ENCODE measurements at places on chromosomes 12 and 14.

DNA sequence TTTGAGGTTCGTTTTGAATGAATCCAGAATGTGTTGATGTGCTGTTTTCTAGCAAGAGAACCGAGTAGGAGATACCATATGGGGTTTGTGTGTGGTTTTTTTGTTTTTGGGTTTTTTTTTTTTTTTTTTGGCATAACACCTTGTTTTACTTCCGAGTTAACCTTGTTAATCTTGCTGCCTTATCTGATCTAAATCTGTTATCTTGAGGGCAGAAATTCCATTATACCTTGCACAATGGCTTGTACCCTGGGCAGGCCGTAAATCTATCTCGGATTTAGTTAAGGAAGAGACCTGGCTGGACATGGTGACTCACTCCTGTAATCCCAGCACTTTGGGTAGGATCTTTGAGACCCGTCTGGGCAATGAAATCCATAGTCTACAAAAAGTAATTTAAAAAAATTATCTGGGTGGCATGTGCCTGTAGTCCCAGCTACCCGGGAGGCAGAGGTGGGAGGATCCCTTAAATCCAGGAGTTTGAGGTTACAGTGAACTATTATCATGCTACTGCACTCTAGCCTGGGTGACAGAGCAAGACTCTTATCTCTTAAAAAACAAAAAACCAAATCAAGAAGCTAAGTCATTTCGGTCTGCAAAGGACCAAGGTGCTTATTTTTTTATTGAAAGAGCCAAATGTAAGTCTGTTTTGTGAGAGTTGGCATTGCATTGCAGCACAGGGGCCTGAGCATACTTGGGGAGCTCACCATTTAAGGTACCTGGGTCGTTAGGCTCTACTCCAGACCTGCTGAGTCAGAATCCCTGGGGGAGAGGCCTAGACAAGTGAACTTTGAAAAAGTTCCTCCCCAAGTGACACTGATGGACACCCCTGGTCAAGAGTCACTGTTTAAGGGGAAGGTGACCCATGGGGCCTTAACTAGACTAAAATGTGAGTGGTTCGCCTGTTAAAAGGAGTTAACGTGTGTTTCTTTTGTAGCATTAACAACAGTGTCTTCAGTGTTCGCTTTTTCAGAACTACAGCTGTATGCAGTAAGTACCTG lies 6.7 kb downstream of the DLST start:
- no peak for DNase-seq

GRCh38 chr14:61925043-61925442 lies 162.8 kb downstream of the SNAPC1 start:
- peak; percentile 32 for DNase-seq

DNA sequence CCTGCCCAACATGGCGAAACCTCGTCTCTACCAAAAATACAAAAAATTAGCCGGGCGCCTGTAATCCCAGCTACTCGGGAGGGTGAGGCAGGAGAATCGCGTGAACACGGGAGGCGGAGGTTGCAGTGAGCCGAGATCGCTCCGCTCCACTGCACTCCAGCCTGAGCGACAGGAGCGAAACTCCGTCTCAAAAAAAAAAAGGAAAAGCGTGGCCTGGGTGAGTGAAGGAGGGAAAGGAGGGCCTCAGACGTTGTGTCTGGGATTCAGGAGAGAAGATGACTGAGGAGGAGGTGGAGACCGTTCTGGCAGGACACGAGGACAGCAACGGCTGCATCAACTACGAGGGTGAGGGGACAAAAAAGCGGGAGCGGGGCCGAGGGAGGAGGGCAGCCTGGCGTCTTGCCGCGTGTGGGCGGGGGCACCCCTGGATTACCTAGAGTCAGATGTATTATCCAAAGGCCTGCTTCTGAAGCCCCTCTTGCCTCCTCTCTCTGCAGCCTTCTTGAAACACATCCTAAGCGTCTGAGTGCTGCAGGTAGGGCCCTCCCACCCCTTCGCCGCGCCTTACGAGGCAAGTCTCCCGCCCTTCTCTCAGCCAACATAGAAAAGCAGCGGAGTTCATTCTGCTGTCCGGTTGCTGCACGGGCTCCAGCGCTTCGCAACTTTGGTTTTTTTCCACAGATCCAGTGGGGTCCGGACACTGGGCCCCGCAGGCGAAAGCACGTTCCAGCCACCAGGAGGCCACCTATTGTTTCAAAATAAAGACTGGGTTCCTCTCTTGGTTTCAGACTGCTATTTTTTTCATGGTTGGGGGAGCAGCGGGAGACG lies 744 bp upstream of the MYL6 start:
- DNase-seq = peak; percentile 75

- DNase-seq = no peak
Observed at GRCh38 chr12:6899427-6899826, 5.2 kb upstream of the LRRC23 start.

DNA sequence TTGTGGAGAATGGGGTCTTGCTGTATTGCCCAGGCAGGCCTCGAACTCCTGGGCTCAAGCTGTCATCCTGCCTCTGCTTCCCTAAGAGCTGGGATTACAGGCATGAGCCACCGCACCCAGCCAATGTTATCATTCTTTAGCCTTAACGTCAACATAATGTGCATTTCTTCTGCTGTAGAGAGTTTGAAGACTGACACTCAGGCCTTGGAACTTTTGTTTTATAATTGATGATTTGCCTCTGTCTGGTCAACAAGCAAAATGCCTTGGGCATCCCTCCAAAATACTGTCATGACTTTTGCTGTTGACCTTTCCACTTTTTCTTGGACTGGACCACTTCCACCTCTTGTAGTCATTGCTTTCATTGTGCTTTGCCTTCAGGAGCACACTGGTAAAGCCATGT lies 29.0 kb downstream of the FAM234B start:
- DNase-seq = no peak

- DNase-seq = no peak
Observed at GRCh38 chr12:70194076-70194475, 49.2 kb upstream of the CNOT2 start.

DNA sequence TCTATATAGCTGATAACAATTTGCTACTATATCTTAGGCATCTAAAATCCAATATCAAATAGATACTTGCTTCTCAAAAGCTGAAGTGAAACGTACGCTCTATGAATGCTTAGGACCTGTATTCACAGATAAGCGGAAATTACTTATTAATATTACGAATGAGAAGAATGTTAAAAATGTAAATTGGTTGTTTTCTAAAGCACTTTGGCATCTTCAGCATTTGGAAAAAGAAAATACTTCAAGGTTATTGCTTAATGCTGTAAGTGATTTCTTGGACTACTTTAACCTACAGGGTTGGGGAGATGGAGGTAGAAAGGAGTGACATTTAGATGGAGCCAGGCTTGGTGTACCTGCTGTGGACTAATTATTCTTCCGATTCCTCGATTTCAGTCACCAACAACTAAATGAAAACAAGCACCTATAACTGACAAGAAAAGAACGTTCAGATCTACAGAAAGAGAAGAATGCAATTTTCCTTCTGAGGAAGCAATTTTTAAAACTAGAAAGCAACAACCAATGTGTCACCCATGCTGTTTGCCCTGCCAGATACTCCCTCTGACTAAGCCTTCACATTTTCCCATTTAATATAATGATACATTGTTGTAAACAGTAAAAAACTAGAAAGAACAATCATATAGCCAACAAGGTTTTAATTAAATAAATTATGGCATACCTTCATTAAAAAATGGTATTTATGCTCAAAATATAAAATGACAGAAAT lies 49.3 kb downstream of the SLC25A21 start:
- no peak for DNase-seq

DNA sequence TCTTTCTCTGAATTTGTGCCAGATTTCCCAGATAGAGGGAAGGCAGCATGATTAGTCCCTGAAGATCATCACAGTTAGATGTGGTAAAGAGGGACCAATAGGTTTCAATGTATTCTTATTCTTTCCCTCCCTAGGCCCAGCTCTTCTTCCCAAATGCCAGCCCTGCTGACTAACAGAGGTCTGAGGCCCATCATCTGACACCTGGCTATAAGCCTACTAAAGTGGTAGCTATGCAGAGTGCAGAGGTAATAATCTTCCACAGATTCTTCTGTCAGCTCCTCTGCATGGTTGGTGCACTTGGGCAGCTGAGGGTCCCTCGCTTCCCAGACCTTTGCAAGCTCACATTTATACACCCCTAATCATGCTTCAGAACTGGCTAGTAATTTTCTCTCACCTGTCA lies 63.7 kb upstream of the PZP start:
- DNase-seq = no peak

DNA sequence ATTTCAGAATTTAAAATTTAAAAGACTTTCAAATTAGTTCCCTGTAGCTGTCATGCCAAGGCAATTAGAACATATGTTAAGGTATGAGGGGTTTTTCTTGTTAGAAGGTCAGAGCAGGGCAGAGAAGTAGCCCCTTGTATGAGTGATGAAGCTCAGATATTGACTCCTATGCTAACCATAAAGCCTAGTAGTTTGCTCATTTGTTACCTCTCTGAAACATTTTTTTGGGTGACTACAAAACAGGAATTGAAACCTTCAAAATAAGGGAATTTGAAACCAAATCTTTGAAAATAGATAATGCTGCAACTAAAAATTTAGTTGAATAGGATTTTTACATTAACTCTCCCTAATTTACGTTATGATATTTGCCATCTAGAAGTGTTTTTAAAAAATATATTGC lies 333.5 kb downstream of the NAV3 start:
- DNase-seq = no peak

GRCh38 chr14:59417311-59417710 lies 47.9 kb downstream of the GPR135 start:
- no peak for DNase-seq

DNA sequence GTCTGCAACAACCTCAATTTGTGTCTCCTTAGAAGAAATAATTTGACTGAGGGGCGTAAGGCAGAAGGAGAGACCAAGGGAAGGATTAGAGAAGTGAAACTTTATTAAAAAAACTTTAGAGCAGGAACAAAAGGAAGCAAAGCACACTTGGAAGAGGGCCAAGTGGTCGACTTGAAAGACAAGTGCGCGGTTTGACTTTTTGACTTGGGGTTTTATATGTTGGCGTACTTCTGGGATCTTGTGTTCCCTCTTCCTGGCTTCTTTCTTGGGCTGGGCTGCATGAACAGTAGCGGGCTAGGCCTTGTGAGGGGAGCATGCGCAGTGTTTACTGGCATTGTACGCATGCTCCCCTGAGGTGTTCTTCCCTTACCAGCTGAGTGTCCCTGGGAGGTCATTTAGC lies 369.3 kb upstream of the DCN start:
- DNase-seq = no peak

GRCh38 chr12:100842156-100842555 lies 47.6 kb downstream of the ANO4 start:
- no peak for DNase-seq

DNA sequence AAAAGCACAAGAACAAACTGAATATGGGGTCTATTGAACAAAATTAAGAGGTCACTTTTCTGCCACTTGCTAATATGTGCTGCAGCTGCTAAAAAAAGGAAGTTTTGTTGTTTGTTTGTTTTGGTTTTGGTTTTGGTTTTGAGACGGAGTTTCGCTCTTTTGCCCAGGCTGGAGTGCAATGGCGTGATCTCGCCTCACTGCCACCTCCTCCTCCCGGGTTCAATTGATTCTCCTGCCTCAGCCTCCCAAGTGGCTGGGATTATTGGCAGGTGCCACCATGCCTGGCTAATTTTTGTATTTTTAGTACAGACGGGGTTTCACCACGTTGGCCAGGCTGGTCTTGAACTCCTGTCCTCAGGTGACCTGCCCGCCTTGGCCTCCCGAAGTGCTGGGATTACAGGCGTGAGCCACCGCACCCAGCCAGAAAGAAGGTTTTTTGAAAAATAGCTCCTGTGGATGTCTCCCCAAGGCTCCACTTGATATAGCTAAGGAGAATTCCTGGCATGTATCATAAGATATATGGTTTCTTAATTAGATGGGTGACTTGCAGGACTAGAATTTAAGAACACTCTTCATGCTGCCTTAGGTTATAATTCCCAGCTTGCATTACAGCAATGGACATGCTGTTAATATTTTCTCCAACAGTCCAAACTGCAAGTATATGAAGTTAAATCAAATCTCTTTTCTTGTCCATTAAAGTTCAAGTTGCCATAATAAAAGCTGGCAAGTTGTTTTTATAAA lies 237.6 kb upstream of the AMIGO2 start:
- DNase-seq = peak; percentile 32

DNA sequence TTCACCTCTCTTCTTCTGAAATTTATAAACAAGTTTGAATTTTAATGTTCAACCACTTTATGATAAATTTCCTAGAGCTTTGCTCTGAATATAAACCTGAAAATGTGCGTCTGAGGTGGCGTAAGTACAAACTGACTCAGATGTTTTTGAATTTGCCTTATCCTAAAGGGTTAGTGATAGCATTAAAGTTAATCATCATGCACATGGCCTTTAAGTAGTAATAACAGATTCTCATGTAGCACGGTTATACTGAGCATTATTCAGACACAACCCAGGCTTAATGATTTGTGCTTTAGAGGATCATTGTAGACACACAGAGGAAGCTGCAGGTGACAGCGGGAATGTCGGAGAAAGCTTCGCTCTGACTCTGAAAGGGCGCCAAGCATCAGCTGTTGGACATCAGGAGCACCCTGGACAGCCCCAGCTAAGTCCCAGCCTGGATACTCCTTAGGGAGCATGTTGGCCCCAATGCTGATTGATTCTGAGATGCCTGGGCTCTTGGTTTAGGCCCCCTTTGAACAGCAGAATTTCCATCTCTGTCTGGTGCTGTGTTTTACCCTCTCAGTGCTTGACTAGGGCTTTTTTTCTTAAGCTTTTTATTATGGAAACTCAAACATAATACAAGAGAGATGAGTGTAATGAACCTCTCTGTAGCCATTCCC lies 91.1 kb downstream of the PLXNC1 start:
- DNase-seq = no peak

DNA sequence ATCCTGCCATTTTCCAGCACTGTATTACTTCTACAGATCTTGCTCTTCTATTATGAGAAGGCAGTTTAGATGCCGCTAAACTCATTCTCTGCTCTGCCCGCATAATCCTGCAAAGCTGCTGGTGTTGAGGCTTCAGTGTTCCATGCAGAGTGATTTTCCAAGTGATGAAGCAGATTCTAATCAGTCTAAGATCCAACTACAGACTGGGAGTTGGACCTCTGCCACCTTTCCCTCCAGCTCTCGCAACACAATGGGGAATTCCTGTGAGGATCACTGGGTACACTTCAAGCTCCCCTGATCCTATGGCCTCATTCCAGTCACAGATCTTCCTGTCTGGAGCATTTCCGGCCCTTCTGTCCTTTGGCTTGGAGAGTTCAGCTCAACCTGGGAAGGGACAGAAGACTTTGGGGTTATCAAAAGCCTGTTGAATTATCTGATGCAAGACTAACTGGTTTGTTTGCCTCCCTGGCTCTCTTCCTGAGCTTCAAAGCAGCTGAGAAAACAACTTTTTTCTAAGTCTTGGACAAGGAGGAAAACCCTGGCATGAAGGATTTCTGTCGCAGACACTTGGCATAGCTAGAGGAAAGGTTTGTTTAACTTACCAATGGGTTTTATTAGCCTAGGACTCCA lies 333.9 kb downstream of the ZFP36L1 start:
- DNase-seq = no peak

DNA sequence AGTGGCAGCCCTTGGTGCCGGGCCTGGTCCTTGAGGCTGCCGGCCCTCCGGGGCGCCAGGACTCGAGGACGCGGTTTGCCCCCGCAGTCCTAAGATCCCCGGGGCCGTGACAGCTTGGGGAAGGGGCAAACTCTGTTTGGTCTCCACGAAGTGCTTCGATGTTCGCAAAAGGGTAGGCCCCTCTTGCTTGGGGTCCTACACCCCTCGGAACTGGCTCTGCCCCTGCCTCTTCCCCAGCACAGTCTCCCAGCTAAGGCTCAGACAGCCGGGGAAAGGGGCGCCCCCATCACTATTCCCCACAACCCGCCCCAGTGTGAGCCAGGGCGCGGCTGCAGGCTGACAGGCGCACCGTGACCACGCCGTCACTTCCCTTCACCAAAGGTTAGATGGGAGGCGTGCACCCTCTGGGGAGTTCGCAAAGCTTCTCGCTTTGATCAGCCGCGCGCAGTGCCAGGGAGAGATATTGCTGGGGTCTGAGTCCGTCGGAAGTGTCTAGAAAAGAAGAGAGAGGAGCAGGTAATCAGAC lies 7.2 kb upstream of the OTX2 start:
- no peak for DNase-seq

All from GM20000 (cell line).